Adrenal gland (tissue), 19 donors: ENCODE measurements at places on chromosomes 2 and 18.

GRCh38 chr2:65434592-65435241 lies 2.3 kb upstream of the SPRED2 start:
- no peak for DNase-seq

DNA sequence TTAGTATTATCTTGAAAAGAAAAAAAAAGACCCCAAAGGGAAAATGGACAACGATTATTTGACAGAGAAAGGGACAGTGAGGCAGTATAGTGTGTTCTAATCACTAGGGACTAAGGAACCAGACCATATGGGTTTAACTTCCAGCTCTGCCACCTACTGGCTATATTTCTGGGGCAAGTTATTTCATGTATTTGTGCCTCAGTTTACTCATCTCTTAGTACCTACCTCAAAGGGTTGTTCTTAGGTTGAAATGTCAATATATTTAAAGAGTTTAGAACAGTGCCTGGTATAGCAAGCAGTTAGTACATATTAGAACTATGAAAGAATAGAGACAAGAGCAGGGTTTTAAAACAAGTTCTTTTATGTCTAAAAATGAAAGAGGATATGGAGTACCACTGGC lies 42.7 kb downstream of the PRKD3 start:
- DNase-seq, result no peak

- DNase-seq, result no peak
Observed at GRCh38 chr18:46868169-46868921, 49.0 kb downstream of the PIAS2 start.

GRCh38 chr2:225515033-225515432 lies 115.5 kb downstream of the NYAP2 start:
- no peak for DNase-seq

- DNase-seq, result no peak
Observed at GRCh38 chr2:168076731-168077130, 170.7 kb downstream of the STK39 start.

DNA sequence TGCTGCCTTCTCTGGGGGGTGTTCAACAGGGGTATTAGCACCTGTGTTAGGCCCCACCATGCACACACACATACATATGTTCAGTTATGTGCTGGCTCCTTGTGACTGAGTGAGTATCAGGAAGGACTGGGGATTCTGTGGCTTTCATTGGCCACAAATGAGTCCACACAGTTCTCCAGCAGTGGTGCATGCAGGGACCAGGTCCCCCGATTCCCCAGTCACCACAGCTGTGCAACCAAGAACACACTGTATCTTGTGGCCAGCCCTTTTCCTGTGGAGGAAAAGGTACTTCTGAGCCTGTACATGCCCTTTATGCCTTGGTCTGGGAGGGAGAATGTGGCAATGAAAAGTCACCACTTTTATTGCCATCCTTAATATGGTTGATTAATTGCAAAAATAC lies 74.9 kb upstream of the KLF7 start:
- no peak for DNase-seq

DNA sequence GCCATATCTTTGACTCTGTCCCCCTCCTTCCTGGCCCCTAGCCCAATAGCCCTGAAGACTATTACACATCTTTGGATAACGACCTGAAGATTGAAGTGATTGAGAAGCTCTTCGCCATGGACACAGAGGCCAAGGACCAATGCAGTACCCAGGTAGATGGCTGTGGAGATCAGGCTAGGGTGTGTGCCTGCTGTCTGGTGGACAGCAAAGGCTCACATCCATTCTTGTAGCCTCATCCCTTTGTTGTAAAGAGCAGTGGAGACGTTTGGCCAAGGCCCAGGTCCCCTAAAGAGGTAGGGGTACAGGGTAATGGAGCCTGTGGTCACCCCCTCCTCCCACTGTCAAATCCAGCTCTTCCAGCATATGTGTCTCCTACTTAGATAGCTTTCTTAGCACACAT lies 81.4 kb downstream of the EPAS1 start:
- DNase-seq, result no peak

GRCh38 chr2:205681401-205682238 lies 681 bp upstream of the NRP2 start:
- DNase-seq, result no peak

- no peak for DNase-seq
Observed at GRCh38 chr2:26214759-26215158, 29.7 kb downstream of the HADHA start.

GRCh38 chr2:207504513-207505170 lies 25.1 kb upstream of the CREB1 start:
- DNase-seq, result no peak

DNA sequence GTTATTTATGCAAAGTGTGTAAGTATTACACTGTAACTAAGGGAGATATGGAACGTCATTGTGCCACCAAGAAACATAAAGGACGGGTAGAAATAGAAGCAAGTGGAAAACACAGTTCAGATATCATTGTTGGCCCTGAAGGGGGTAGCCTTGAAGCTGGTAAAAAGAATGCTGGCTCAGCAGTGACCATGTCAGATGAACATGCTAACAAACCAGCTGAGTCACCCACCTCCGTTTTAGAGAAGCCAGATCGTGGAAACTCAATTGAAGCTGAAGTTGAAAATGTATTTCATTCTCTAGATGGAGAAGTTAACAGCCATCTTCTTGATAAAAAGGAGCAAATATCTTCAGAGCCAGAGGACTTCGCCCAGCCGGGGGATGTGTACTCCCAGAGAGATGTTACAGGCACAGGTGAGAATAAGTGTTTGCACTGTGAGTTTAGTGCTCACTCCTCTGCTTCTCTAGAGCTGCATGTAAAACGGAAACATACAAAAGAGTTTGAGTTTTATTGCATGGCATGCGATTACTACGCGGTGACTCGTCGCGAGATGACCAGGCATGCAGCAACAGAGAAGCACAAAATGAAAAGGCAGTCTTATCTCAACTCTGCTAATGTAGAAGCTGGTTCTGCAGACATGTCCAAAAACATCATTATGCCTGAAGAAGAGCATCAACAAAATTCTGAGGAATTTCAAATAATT lies 36.1 kb downstream of the ZNF407 start:
- peak; percentile 6 for DNase-seq

GRCh38 chr2:29459445-29460179 lies 344.4 kb downstream of the CLIP4 start:
- no peak for DNase-seq

- DNase-seq, result peak; percentile 56
Observed at GRCh38 chr2:240149943-240150784, 9.7 kb upstream of the OTOS start.

DNA sequence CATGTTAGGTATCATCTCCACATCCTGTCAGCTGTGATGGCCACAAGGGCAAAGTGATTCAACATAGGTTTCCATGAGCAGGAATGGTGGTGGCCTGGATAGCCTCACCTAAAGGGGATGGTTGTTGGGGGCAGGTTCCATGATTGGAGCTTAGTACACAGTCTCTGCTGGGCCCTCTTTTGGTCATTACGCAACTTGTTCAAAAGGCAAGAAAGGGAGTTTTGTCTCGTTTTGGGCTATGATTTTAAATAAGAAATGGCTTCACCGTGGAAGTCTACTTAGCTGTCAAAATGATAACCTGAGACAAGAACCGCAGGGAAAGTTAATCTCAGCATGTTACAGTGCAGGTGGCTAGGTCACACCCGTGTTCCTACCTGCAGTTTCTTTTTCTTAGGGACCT lies 13.1 kb upstream of the MC4R start:
- no peak for DNase-seq

GRCh38 chr2:96883306-96883705 lies 13.4 kb upstream of the SEMA4C start:
- no peak for DNase-seq
